ENCODE measurements at places on chromosomes 6 and 20. TPM values are rescaled to one million over a fixed set of nuclear protein-coding genes. Genes with fewer than 3 reads are reported as not detected.

SLC22A2 gene
- not detected for total RNA-seq

FHL5 gene
- 10.5 TPM for total RNA-seq

COL12A1 gene
- 75.7 TPM for total RNA-seq

KCNS1 gene
- 3.0 TPM for total RNA-seq

ANKRD6 gene
- total RNA-seq = 22.8 TPM

Data from lung (tissue), 17 donors.